ENCODE measurements at places on chromosomes 12 and 14.

GRCh38 chr14:105857220-105857825, 330.9 kb downstream of the TMEM121 start:
- no peak for DNase-seq

GRCh38 chr12:62834406-62834805, 100.5 kb downstream of the PPM1H start:
- no peak for DNase-seq

DNA sequence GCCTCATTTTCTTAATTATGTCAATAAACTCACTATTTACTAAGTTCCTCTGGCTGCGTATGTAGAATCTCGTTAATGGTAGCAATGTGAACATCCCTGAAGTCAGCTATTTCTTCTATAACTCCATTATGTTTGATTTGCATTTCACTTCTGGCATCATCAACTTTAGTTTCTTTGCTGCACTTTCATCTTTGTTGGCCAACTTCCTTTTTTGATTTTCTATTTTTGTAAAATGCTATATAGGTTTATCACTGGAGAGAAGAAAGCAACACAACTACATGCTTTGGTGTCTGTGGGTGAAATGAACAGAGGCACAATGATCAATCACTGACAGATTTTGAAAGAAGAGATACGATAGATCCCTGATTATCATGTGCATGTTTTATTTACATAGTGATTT, 58.5 kb upstream of the ATF7IP start:
- no peak for DNase-seq

GRCh38 chr12:52651726-52652261, at the start of gene KRT2:
KRT2 (minus strand) TSS chr12:52652211; CDS start chr12:52652142, 69 bp downstream.
- DNase-seq: no peak

GRCh38 chr14:103765526-103765925, 49.9 kb downstream of the ZFYVE21 start:
- no peak for DNase-seq

DNA sequence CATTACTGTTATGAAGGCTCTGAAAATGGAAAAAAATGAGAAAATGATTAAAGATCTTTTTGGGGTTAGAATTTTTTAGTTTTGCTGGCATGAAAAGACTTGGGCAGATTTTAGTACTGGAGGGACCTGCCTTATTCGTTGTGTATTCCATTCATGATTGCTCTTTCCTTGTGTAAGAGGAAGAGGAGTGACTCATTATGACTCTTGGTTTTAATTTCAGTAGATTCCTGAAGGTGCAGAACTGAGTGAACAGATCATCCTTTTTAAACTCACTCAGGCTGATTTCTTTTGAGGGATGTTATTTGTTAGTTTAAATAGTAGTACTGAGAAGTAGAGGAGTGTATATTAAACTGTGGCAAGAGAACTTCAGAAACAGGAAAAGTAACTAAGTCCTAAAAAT, 41.6 kb downstream of the AKAP6 start:
- DNase-seq: no peak

DNA sequence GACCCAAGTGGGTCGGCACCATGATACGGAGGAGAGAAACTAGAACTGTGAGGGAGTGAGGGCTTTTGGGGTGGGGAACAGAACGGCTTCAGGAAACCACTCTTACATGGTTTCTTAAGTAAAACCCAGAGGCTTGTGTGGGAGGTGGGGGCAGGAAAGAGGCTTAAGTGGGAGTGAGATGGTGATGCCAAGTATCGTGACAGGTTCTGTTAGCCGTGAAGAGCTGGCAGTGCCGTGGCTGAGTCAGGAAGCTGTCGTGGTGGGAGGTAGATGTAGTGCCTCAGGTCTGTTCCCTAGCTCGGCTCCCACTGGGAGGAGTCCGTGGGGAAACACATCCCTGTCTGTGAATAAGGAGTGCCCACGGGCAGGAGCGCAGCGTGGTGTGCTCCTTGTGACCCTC, 185.8 kb upstream of the FKBP4 start:
- DNase-seq: no peak

DNA sequence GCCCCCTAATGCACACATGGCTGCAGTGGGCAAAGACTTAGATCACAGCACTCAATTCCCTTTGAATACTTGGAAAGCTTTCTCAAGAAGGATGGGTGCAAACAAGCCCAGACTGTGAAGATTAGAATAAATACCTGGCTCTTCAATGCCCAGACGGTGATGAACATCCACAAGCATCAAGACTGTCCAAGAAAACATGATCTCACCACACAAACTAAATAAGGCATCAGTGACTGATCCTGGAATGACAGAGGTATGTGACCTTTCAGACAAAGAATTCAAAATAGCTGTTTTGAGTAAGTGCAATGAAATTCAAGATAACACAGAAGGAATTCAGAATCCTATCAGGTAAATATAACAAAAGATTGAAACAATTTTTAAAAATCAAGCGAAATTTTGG, 43.8 kb upstream of the ZDHHC17 start:
- no peak for DNase-seq

DNA sequence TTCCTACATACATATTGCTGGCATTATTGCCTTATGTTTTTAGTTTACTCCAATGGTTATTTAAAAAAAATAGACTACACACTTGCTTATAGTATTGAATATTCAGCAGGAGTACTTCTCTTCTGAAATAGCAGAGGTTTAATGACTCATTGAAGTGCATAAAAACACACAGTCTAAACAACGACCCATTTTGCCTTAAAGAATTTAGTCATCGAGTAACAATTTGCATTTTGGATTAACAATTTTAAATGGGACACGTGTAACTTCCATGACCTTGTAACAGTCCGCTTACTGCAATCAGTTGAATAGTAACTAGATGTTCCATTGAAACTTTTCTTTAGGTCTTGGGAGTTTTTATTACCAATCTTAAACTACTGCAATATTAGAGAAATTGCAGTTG, 9.0 kb downstream of the TRHDE start:
- DNase-seq: no peak
